ENCODE measurements at places on chromosomes 1 and 21.

DNA sequence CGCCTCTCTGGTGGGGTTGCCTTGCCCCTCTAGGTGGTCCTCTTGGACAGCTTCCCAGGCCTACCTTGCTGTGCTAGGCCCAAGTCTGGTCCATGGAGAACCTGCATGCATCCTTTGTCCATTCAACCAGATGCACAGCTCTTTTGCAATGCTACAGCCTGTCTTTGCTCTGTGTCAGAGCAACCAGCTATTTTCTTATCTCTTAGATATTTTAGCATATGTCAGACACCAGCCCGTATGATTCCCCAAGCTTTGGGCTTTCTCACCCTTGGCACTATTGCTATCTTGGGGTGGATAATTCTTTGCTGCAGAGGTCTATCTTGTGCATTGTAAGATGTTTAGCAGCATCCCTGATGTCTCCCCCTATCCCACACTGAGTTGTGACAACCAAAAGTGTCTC, 32.3 kb downstream of the TNN start:
- no peak for DNase-seq

GRCh38 chr1:222547944-222548671, at the start of gene HHIPL2:
Gene HHIPL2 (minus strand): TSS chr1:222548104. CDS start chr1:222548044, 60 bp downstream.
- no peak for DNase-seq

DNA sequence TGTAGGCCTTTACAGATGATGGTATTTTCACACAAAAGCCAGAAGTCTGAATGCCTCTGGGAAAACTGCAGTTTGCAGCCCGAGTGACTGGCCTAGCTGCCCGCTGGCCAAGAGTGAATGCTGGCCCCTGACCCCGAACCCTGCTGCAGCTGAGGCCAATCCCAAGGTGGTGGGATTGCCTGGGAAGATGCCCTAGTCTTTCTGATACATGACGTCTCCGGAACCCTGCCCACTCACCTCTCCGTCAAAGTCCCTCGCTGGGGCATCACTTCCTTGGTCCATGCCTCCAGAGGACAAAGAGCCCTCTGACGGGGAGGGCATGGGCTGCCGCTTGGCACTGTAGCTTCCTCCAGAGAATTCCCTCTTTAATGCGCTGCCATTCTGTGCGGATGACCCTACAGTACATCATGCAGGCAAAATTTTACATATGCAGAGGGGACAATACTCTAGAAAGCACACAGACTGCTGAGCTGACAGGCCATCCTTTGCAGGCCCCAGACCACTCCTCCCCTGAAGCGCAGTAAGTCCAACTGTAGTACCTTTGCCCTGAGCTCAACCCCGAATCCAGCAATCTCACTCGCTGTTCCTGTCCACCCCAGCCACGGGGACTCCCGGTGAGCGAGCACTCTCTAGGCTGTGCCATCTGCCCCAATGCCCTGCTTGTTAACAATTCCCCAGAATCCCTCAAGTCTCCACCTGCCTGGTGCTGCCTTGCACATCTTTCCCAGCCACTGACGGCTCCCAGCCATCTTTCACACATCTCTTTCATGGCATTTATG, 54.7 kb downstream of the COQ8A start:
- DNase-seq = no peak

DNA sequence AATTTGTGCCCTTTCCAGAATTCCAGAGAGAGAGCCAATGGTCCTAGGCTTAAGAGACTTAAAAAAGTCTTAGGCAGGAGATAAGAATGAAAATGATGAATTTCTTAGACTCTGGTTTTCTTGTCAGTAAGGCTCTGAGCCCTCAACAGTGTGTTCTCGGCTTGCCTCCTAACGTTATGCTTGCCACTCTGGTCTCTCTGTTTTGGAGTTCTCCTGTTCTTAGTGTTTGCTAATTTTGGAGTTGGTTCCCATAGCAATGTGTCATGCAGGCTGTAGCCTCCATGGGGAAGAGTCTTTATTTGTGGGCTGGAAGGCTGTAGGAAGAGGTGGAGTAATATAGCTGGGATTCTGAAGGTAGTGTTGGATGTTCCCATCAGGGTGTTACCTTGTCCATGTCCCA, 19.9 kb downstream of the TBX19 start:
- no peak for DNase-seq

- no peak for DNase-seq
Observed at GRCh38 chr1:18319099-18319498, 161.6 kb upstream of the KLHDC7A start.

DNA sequence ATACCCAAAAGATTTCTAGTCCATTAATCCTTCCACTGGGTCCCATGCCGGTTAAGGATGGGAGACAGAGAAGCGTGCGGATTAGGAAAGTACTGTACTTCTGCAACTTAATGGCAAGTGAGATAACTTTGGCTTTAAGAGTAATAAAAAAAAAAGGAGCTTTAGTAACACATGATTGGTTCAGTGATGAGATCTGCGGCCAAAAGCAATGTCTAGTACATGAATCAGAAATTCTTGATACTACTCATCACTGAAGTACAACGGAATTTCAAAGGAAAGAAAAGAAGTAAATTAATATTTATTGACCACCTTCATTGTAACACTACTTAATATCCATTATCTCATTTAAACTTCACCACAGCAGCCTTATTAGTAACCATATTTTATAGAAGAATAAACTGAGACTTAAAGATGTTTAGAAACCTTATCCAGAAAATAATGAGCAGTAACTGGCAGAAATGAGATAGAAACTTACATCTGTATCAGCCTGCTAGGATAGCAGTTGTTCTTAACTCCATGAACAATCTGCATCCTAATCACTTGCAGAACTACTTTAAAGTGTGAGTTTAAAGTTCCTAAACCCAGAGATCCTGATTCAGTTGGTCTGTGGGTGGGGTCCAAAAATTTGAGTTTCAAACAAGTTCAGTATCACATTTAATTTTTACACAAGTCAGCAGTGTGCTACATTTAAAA, 14.1 kb upstream of the NUF2 start:
- no peak for DNase-seq

Measured in activated naive CD4-positive, alpha-beta T cell treated with anti-CD3 and anti-CD28 coated beads, Interleukin-2, amount 50 U/mL, for 16 hours (primary cell).